ENCODE measurements at places on chromosomes 5 and 9.
A peak's percentile ranks its signal among the peaks of the same experiment; 100 is the strongest.

- no peak for DNase-seq
Observed at GRCh38 chr5:169814045-169814444, 166.2 kb downstream of the INSYN2B start.

GRCh38 chr9:14189578-14189977, 124.4 kb downstream of the NFIB start:
- DNase-seq: no peak

- no peak for DNase-seq
Observed at GRCh38 chr5:111680737-111681413, 76.1 kb downstream of the NREP start.

DNA sequence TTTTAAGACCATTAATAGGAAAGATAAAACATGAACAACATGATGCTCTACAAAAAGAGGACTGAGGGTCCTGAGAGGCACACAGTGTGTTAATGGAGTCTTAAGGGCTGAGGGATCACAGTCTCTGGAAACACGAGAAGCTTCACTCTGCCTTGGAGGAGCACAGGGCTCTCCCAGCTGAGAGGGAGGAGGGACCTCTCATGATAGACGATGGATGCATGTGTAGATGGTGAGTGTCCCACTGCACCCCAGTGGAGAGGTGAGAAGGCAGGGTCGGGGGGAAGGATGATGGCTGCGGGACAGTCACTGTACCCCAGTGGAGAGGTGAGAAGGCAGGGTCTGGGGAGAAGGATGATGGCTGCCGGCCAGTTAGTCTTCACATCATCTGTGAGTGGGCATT, 613.4 kb downstream of the IRX1 start:
- DNase-seq: no peak

DNA sequence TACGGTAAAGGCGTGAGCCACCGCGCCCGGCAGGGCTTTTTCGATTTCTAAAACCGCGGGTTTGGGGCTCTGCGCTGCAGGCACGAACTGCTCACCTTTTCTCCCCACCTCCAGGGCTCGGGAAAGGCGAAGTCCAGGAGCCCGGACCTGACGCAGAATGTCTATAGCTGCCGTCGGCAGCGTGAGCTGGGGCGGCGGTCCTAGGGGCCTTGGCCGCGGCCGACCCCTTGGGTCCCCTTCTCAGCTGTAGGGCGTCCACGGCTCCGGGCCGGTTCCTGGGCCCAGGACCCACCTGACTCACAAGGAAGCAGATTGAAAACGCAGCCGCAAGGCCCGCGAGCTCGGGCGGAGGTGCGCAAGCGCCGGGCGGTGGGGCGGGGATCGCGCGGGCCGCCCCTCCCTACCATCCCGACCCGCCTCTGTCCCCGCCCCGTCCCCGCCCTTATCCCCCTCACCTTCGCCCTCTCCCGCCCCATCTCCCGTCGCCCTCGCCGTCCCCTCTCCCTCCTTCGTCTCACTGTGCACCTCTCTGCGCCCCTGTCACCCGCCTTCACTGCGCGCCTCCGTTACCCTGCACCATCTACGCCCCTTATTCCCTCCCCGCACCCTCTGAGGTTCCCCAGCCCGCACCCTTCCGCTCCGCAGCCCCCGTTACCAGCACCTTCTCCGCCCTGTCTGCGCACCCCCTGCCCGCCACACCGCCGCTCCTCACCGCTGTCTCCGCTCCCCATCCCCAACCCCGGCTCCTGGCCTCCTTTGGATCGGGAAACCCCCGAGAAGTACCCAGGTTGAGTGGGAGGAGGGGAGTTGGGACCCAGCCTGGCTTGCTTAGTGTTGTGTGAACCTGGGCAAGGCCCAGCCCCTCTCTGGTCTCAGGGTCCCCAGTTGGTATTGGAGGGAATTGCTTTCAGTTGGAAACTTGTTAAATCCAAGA, at the start of gene HDHD3:
HDHD3 (minus strand) TSS at position 353 of the 934 bp plus-strand sequence. CDS start 2,632 bp downstream, outside the sequence.
- DNase-seq: peak; percentile 83

- no peak for DNase-seq
Observed at GRCh38 chr5:68074633-68075032, 140.9 kb upstream of the PIK3R1 start.

DNA sequence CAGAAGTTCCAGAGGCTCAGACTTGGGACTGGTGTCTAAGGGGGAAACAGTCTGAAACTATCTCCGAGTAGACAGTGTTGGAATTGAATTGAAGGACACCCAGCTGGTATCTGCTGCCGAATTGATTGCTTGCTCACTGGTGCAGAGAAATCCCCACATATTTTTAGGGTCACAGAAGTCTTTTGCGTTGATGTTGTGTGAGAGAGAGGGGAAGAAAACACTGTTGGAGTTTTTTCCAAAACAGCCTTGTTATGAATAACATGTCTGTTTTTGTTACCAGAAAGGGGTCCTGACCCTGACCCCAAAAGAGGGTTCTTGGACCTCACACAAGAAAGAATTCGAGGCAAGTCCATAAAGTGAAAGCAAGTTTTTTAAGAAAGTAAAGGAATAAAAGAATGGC, 81.3 kb downstream of the ALDH7A1 start:
- DNase-seq: no peak

Data from CD4-positive, alpha-beta T cell treated with Interleukin-4 for 4 hours (primary cell).